Fibroblast of skin of right biceps (primary cell): ENCODE measurements at places on chromosomes 5 and 9.

DNA sequence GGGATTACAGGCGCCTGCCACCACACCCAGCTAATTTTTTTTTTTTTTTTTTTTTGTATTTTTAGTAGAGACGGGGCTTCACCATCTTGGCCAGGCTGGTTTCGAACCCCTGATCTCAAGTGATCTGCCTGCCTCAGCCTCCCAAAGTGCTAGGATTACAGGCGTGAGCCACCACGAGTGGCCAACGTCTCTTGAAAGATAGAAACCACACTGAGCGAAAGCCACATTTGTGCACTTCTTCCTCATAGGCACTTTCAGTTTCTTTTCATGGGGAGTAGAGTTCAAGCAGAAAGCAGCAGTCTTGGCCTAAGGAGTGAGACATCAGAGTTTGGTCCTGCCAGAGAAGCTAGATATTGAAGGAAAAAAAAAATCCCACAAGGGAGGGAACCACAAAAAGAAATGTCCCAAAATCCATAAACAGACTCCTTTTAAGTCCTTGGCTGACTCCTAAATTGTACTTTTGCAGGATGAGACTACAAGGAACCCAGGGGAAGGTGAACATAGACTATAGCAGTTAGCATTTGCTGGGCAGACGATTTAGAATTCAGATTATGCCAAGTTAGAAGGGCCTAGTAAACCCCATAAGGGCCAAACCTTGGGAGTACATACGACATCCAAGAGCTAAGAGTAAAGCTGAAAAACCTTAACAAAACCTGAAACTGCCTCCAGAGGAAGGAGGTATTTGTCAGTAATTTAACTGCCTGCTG is 43.9 kb upstream of the GLIPR2 start:
- no peak for DNase-seq

DNA sequence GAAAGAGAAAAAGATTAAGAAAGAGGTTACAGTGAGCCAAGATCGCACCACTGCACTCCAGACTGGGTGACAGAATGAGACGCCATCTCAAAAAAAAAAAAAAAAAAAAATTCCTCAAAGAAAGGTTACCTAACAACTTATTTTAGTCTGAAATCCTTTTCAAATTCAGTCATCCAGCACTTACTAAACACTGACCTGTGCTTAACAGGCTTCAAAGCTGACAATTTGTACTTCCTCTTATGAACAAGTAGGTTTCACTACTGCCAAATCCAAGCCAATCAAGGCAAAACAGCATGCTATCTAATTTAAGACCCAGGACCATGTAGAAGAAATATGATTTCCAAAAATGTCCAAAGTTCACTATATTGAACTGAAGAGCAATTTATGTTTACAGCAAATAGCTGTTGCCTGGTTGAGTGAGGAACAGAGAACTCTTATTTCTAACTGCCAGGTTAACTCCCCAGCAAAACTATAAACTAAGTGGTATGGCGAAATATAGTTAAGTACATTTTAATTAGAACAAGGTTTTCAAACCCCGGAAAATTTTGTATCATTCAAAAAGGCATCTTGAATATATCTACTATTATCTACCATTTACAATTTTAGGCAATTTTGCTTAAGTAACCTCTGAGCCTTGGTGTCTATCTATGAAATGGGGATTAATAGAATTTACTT is 13.4 kb downstream of the PWWP2A start:
- DNase-seq, result no peak

- no peak for DNase-seq
These were observed 9.1 kb downstream of the NEK6 start for GRCh38 chr9:124266826-124267201.

DNA sequence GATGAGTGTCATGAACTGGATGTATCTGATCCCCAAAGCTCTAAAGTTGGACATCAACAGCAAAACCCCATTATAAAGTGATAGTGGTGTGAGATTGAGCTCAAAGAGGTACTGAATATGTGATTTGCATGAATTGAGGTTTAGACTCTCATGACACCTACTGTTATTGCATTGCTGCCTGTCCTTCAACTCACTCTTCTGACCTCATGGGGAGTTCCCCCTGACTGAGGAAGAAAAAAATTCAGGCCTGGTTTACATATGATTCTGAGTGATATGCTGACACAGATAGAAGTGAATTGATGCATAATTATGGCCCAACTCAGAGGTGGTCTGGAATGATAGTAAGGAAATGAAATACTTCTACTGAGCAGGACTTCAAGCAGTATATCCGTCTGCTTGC is 76.2 kb upstream of the CHD1 start:
- no peak for DNase-seq

GRCh38 chr5:169336242-169336641 is 35.3 kb upstream of the SLIT3 start:
- no peak for DNase-seq

DNA sequence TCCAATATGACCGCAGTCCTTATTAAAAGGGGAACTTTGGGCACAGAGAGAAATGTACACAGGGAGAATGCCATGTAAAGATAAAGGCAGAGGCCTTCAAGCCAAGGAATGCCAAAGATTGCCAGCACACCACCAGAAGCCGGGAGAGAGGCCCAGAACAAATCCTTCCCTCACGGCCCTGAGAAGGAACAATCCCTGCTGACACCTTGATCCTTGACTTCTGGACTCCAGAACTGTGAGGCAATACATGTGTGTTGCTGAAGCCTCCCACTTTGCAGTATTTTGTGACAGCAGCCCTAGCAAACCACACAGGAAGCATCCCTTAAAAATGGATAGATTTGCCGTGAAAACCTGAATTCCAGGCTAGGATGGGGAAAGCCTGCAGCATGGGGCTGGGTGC is 80.0 kb downstream of the MAMDC2 start:
- DNase-seq, result no peak
